Sigmoid colon (tissue), 7 donors: ENCODE measurements at places on chromosomes 13 and 19. TPM values are rescaled to one million over a fixed set of nuclear protein-coding genes. Genes with fewer than 3 reads are reported as not detected.

Gene CYP2S1
- total RNA-seq: 0.41 TPM

Gene CYP2F1
- total RNA-seq: not detected

Gene NLRP4
- total RNA-seq: not detected

Gene ONECUT3
- total RNA-seq: not detected

Gene SYT5
- total RNA-seq: 2.9 TPM

Gene VWA8
- 25.0 TPM for total RNA-seq

Gene NTN5
- total RNA-seq: not detected

Gene ADPRHL1
- 2.3 TPM for total RNA-seq

Gene NPHS1
- not detected for total RNA-seq

Gene SH2D3A
- total RNA-seq: not detected

Gene NOTCH3
- total RNA-seq: 2.8 TPM

Gene ZNF541
- 1.5 TPM for total RNA-seq

Gene CGB5
- not detected for total RNA-seq

Gene PSG7
- total RNA-seq: not detected

Gene PDX1
- total RNA-seq: not detected

Gene CLIP3
- 32.9 TPM for total RNA-seq

Gene C19orf67
- not detected for total RNA-seq

Gene TUBA3C
- total RNA-seq: not detected

Gene SYDE1
- total RNA-seq: 36.4 TPM

Gene PEAK3
- total RNA-seq: 0.71 TPM

Gene KLK14
- total RNA-seq: not detected

Gene ZNF600
- total RNA-seq: 6.8 TPM

Gene FAM124A
- total RNA-seq: 18.3 TPM

Gene ZNF844
- total RNA-seq: 11.1 TPM

Gene OSCAR
- total RNA-seq: not detected

Gene QPCTL
- 4.7 TPM for total RNA-seq

Gene NCCRP1
- 0.41 TPM for total RNA-seq

Gene SHANK1
- total RNA-seq: 1.1 TPM

Gene MLLT1
- 19.0 TPM for total RNA-seq

Gene COL5A3
- 19.9 TPM for total RNA-seq

Gene CYP4F8
- total RNA-seq: not detected

Gene ZNF480
- total RNA-seq: 7.6 TPM

Gene ATP4B
- total RNA-seq: not detected

Gene LSR
- total RNA-seq: 1.3 TPM

Gene ZNF91
- 39.8 TPM for total RNA-seq

Gene ZNF573
- total RNA-seq: 9.7 TPM

Gene CFD
- total RNA-seq: 576 TPM

Gene MIER2
- total RNA-seq: 12.3 TPM

Gene PRR22
- 1.1 TPM for total RNA-seq

Gene C1QTNF9B
- not detected for total RNA-seq

Gene TTC9B
- 1.1 TPM for total RNA-seq

Gene FCGBP
- total RNA-seq: 7.5 TPM

Gene CPB2
- total RNA-seq: not detected

Gene NXNL1
- not detected for total RNA-seq

Gene SLC25A41
- 1.4 TPM for total RNA-seq
